ENCODE measurements at places on chromosomes 3 and 15. TPM values are rescaled to one million over a fixed set of nuclear protein-coding genes. Genes with fewer than 3 reads are reported as not detected.

Gene GUCA1C
- not detected for total RNA-seq

Gene TARS3
- 8.2 TPM for total RNA-seq

Gene GP5
- not detected for total RNA-seq

Gene ATP10A
- total RNA-seq: 1.3 TPM

Gene SH2D7
- not detected for total RNA-seq

Gene ITGA11
- 0.41 TPM for total RNA-seq

- DNase-seq: no peak
Observed at GRCh38 chr15:78149805-78150751, 916 bp downstream of the IDH3A start.

- no peak for DNase-seq
Observed at GRCh38 chr3:156981005-156981404, 154.9 kb downstream of the LEKR1 start.

DNA sequence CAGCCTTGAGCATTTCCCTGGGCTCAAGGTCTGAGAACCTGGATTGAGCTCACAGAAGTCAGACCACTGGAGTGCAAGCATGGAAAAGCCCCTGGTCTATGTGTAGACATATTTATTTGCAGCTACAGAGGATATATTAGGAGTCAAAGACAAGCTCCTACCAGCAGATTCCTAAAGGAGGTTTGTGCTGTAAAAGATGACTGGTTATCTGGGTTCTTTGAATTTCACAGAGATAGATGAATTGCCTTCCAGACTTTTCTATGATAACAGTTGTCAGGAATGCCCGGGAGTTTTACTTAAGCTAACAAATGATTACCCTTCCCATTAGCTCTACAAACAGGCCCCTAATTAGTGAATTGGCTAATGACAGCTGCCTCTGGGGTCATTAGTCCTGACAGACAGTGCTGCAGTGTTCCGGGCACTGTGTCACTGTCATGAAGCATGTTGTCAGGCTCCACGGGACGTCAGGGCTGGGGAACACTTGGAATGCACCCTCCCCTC, 48.8 kb upstream of the PLXNA1 start:
- no peak for DNase-seq

- peak; percentile 40 for DNase-seq
Observed at GRCh38 chr15:90560229-90560776, 30.6 kb downstream of the CRTC3 start.

GRCh38 chr3:125383744-125384143, 8.6 kb upstream of the ZNF148 start:
- no peak for DNase-seq

DNA sequence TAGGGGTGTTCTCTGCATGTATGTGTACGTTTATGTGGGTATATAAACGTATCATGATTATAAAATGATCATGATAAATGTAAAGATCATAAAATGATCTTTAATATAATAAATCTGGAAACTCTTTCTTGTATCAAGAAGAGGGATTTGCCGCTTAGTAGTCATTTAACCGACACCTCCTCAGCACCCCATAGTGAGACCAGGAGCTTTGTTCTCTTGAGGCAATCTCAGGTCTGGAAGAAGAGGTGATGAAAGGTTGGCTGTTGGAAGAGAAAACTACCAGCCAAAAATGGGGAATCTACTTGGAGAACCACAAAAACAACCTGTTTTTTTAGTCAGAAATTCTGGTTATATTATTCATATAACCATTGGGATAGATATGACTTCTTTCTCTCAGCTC, 38.7 kb downstream of the TGFBR2 start:
- no peak for DNase-seq

DNA sequence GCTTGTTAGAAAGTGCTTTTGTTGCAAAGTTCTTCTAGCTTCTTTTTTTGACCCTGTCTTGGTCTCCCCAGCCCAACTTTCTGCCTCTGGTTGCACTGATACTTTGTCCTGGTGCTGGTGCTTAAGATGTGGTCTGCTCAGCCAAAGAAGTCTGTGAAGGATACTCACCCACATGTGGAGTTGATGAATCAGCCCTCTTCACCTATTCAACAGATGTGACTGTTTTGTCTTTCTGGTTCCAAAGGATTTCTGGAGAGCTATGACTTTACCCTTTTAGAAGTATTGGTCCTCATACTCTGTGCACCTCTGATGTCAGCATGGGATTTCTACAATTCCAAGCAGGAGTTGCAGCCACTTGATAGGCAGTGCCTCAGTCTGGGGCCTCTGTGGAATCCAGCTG, 84.1 kb downstream of the PCCB start:
- no peak for DNase-seq

- no peak for DNase-seq
Observed at GRCh38 chr3:50250514-50250913, 14.5 kb downstream of the GNAI2 start.

DNA sequence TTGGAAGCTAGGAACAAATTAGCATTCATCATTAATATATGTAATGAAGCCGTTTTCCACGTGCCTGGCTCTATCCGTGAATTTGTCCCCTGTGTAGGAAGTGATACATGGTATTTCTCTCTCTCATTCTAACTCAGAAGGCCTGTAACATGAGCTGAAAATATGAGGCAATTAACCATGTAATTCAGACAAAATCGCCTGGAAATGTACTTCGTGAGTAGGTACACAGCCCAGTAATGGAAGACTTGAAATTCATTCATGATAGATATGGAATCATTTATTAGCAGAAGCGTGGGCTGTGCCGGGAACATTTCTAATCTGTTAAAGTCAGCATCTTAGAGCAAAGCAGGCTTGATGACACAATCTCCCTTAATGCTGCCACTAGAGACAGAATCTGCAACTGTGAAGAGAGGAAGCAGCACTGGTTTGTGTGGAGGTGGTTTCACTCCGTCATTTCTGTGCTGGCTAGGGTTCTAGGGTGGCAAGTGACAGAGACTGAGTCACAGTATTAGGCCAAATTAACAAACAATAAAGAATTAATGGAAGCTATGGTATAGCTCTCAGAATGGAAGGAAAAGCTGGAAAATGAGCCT, 225.0 kb upstream of the PROK2 start:
- no peak for DNase-seq

DNA sequence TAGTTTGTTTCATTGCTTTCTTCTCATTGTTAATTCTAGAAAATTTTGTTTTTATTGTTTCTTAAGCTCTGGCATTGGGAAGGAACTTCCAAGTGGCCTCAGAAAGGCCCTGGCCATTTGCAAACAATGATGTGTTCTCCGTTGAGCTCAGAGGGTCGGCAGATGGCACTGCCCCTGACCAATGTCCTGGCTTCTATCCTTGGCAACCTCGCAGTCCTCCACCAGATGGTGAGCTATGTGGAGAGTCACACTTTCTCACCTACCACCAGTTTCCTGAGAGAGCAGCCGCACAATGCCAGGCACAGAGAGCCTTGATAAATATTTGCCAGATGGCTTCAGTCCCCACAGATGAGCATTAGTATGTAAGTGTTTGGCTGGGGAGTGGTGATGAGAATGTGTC, 343.7 kb downstream of the EPHB1 start:
- DNase-seq: no peak

DNA sequence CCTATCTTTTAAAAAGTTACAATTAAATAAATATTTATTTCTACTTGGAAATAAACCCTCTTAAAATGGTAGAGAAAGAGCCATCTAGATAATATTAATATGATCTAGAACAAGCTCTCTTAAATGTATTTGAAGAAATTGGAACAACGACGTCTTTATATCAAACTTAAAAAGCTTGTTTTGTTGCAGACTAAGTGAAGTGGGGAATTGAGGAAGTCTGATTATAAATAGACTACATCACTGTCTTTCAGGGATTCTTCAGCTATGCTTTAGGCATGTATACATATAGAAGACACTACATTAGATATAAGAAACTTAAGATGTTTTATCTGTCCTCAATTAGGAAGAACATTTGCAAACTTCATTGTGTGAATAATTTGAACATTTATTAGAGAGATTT, 1.8 kb downstream of the BCHE start:
- DNase-seq: no peak

DNA sequence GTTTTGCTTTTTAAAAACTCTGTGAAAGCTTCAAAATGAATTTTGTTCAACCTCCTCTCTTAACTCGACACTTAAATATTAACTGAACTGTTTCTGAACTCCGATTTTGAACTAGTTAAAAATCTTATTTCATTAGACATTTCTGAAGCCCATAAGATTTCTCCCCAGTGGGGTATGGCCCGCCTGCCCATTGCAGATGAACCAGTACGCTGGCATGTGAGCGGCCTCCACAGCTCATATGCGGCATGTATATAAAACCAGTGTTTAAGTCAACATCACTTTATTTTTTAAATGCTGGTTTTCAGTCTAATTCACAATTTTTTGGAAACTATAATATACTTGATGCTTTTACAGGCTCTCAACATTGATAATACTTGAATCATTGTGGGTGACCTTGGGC, 50.2 kb downstream of the CPN2 start:
- no peak for DNase-seq

GRCh38 chr3:16257309-16257708, 7.4 kb downstream of the DPH3 start:
- no peak for DNase-seq

- DNase-seq: no peak
Observed at GRCh38 chr3:156480949-156481348, 74.0 kb downstream of the SSR3 start.

All from H4 (cell line).